ENCODE measurements at places on chromosomes 5 and 9.

DNA sequence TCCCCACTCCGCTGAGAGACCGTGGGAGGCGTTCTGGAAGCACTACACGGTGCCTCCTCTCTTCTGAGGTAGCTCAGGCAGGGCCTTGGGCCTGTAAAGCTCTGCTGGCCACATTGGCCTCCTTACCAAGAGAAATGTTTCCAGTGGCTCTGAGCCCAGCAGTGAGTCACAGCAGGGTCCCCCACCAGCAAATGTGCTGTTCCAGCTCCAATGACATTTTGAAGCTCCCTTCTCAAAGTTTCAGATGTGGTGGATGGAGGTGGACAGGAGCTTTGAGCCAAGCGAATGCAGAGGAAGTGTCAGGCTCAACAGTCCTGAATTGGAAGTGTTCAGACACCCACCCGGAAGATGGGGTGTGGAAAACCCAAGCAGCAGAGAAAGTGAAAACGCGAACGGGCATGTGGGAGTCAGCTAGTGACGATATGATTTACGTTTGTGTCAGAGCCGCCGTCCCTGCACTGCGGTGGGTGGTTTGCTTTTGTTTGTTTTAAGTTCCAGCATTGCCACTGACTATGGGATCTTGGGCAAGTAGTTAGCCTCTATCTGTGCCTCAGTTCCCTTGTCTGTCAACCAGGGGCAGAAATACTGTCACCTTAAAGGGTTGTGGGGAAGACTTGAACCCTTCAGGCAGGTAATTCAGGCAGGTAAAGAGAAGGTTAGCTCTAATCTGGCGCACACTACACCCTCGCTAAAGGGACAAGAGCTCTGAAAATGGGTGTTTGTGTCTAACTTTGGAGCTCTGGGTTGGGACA, 38.2 kb downstream of the C5orf15 start:
- DNase-seq: peak; percentile 7

- no peak for DNase-seq
These were observed 474.2 kb upstream of the FTMT start for GRCh38 chr5:121377461-121377860.

DNA sequence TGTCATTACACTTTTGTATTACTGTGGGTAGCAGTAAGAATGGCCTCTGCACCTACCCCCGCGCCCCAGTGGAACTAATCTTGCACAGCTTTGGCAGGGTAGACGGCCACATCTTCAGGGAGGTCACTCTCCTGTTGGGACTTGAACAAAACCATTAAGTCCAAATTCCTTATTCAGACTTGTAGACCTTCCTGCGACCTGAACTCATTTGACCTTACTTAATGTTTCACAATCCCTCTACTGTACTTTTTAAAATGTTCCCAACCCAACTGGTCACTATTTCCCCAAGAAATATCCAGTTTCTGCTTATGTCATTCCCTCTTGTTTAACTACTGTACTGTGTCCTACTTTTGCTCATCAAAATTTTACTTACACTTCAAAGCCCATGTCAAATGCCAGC, 5.3 kb upstream of the FAM120AOS start:
- DNase-seq: no peak

DNA sequence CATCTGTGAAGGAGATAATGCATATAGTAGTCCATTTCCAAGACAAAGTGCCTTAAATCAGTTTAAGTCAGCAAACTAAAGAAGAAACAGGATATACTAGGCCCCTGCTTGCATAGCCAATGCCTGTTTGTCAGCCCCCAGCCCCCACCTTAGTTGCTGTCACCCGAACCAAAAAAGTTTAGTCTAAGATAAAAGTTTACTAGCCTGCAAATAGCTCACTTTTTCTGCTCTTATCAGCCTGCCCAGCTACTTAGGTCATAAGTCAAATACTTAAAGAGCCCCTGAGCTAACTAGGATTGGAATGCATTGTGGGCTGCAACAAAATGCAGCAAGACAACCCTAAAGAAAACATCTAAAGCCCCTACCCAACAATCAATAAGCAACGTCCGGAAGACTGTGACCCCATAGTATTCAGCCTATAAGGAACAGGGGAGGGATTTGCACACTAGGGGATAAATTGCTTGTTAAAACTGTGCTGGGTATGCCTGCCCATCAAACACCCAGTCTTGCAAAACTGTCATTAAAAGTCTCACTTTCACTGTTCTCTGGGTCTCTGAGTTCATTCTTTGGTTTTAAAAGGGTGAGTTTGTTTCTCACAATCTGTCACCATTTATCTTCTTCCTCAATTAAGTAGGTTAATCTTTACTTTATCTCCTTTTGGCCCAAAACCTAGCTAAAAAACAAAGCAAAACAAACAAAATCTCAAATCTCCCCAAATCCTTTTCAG, 92.4 kb upstream of the CEP78 start:
- DNase-seq: no peak

DNA sequence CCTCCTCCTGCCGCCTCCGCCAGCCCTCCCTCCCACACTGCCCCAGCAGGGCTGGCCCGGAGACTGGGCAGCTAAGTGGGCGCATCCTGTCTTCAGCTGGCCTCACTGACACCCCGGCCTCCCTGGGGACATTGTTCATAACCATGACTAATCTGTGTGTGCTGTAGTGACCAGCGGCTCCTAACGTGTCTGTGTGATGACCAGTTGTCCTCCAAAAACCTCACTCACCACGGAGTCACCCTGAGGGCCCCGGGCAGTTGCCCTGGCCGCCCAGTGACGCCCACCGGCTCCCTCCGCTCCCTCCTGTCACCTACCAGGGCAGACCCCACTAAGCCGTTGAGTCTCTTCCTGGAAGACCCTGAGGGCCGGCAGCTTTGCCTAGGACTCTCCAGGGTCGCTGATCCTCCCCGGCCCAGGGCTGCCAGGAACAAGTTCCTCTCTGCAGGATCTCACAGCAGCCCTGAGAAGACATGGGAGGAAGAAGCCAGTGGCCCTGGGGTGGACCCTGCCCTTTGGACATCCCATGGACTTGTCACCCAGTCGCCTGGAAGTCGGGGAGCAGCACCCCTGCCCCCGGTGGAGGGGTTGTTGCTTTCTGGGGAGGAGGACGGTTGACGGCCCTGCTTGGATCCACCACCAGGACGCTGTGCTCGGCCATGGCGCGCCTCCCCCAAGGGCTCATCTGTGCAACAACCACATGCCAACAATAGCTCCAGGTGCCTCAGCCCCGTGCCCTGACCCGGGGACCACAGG, 110.2 kb upstream of the LMX1B start:
- no peak for DNase-seq

- no peak for DNase-seq
These were observed 24.5 kb upstream of the DUSP1 start for GRCh38 chr5:172795318-172795977.

GRCh38 chr9:115232181-115232774, 114.3 kb upstream of the TNC start:
- DNase-seq: no peak

- DNase-seq: no peak
These were observed 93.3 kb downstream of the RAPGEF6 start for GRCh38 chr5:131541762-131542161.

GRCh38 chr5:133819977-133820471, 148.4 kb downstream of the C5orf15 start:
- DNase-seq: no peak

- no peak for DNase-seq
These were observed 73.7 kb downstream of the SHB start for GRCh38 chr9:37995348-37995737.

GRCh38 chr5:67293226-67293625, 96.6 kb upstream of the CD180 start:
- no peak for DNase-seq

DNA sequence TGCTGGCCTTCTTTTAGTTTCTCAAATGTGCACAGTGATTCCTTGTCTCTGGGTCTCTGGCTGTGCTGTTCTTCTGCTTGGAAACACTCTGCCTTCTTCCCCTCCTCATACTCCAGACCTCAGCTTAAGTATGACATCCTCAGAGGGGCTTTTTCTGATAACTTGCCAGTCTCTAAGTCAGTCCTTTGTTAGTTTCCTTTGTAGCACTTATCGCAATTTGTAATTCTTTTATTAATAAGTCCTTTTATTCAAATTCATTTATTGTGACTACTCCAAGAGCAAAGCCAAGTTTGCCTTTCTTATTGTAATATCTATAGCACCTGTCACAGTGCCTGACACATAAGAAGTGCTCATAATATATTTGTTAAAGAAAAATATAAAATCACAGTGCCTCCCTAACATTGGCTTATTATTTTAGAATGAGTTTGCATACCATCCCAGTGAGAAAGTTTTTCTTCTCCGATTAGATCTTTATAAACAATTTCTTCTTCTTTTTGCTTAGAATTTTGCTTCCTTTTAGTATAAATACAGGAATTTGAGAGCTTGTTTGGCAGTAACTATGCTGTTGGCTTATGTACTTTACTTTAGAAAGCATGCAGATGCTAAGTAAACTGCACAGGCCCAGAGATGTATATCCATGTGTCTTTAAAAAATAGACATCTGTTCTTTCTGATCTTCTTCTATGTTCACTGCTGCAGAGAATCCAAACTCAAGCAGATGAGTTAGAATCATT, 198.0 kb downstream of the GAS1 start:
- no peak for DNase-seq

DNA sequence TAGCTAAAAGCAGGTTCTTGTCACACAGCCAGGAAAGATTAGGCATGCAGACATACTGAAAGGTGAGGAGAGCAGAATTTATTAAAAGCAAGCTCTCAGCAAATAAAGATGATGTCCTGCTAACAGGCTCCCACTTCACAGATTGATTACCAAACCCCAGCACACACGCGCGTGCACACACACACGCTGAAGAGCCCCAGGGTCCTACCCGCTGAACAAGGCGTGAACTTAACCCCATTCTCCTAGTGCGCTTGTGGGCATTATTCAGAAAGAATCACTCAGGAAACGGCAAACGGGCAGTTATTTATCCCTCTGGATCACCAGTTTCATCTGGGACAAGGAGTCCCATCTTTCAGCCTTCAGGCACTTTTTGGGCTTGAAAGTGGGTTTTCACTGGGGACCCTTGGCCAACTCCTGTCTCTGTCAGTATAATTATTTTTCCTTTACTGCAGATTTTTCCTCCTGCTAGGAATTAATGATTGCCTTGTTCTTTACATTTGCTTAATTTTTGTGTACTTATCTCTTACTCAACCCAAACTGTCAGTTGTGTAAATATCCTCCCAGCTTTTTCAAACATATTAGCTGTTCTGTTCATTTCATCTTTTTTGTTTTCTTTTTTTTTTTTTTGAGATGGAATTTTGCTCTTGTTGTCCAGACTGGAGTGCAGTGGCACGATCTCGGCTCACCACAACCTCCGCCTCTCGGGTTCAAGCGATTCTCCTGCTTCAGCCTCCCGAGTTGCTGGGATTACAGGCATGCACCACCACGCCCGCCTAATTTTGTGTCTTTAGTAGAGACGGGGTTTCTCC, 92.6 kb downstream of the RIC1 start:
- no peak for DNase-seq

- DNase-seq: no peak
These were observed 254.8 kb downstream of the SGCD start for GRCh38 chr5:156581725-156582124.

- no peak for DNase-seq
These were observed 12.0 kb downstream of the CTNNAL1 start for GRCh38 chr9:109001275-109001676.

GRCh38 chr9:127493592-127494303, 42.4 kb downstream of the LRSAM1 start:
- DNase-seq: no peak

- no peak for DNase-seq
These were observed 460.6 kb downstream of the CETN3 start for GRCh38 chr5:89948977-89949376.

DNA sequence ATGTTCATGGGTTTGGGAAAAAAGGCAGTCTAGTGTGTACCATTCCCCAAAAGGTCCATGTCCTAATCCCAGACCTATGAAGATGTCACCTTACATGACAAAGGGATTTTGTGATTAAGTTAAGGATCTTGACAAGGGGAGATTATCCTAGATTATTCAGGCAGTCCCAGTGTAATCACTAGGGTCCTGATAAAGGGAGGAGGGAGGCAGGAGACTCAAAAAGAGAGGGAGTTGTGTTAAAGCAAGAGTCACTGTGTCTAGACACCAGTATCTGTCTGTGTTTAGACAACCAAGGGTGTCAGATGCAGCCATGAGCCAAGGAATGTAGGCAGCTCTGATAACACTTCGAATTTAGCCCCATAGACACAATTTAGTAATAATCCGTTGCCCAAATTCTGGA, 49.5 kb downstream of the DPYSL3 start:
- no peak for DNase-seq

DNA sequence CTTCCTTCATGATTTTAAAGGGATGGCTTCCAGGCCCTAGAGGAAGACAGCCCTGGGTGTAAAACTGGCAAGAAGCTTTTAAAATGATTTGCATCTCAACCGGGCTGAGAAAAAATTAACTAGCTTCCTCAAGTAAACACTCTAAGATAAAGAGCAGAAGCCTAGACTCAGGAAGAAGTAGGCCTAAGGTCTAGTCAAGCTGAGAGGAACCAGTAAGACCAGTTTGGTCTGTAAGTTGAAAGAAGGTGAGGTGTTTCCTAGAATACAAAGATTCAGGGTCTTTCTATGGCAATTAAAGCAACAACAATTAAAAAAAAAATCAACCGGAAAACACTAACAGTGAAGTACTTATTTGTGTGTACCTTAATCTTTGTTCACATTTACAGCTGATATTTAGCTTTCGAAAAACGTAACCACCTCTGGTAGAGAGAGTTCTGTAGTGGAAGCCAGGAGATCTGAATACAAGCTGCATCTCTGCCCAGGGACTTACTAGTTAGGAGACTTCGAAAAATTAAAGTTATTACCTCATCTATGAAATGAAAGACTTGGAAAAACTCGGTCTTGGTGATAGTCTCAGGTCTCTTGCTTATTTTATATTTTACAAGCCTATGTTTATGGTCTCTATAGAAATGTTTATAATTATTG, 75.7 kb downstream of the TUSC1 start:
- DNase-seq: no peak

- DNase-seq: no peak
These were observed 608.0 kb downstream of the BRINP1 start for GRCh38 chr9:118761016-118761790.

- DNase-seq: no peak
These were observed 172.6 kb upstream of the ACTBL2 start for GRCh38 chr5:57655228-57655627.

DNA sequence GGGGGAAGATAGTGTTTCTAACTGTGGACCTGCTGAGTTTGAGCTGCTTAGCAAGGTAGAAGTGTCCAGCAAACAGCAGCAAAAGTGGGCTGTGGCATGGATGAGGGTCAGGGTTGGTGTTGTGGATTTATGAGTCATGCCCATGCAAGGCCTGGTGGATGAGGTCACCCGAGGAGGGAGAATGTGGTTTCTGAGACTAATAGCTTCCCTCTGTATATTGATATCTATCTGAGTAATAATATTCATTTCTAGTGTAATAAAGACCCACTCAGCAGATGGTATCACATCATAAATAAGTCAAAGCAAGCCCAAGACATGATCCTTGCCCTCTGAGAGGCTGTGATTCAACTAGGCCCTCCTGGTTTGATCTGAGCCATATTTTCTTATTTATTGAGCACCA, 597.8 kb upstream of the CLINT1 start:
- no peak for DNase-seq

All from T-helper 9 cell (primary cell).